ENCODE measurements at places on chromosomes 3 and 15.

DNA sequence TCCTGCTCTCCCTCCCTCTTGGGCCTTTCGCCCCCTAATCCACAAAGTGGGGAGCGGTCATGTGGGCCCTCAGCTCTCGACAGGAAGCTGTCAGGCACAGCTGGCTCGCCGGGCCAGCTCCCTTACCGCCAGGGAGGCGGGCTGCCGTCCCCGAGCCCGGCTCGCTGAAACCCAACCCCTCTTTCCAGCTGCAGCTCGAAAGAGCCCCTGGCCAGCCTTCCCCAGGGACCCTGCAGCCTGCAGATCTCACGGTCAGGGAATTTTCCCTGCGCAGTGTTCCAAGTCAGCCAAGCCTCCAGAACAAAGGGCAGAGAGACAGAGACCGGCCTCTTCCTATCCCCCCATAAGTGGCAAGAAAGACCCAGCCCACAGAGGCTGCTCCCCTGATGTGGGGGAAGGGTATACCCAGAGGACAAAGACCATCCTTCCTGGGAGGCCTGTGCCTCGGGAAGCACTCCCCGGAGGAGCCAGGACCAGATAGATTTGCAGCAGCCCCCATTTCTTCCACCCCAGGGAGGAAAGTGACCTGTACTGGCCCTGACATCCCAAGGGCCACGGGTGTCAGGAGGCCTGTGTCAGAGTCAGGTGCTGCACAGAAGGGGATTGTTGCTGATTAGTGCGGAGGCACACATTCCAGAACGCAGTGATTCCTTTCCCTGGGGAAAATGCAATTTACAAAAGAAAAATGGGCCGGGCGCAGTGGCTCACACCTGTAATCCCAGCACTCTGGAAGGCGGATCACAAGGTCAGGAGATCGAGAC is 32.6 kb downstream of the MAGEF1 start:
- no peak for DNase-seq

DNA sequence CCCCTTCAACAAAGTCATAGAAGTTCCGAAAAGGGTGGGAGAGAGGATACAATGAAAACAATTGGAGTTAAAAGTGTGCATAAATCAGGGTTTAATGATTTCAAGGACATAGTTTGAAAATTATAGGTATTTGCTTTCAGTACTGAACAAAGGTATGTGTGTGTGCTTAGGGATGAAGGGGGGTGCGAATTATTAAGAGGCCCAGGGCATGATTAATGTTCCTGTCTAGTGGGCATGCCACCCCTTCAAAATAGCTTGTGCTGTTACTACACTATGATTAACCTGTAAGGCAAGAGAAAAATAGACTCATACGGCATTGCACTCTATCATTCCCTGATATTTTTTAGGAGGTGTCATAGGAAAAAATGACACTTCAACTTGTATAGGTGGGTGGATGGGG is 731.6 kb downstream of the NAALADL2 start:
- DNase-seq, result no peak

- DNase-seq, result no peak
Observed at GRCh38 chr3:53161820-53162671, 1.0 kb downstream of the PRKCD start.

DNA sequence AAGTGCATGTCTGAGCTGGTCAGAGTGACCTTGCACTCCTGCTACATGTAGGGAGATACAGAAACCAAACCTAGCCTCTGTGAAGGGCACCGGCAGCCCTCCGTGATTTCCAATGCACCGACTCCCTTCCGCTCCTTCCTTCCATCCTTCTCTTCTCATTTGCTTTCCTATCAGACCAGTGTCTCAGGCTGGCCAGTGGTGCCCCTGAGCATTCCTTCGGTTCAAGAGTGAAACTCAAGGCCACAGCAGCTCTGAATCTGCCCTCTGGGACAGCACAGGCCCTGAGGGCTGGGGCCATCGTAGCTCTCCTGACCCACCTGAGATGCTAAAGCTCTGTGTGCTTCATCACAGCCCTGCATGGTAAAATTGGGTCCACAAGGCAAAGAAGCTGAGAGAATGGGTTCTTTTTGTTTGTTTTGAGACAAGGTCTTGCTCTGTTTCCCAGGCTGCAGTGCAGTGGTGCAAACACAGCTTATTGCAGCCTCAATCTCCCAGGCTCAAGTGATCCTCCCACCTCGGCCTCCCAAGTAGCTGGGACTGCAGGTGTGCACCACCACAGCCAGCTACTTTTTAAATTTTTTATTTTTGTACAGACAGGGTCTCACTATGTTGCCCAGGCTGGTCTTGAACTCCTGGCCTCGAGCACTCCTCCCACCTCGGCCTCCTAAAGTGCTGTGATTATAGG is 2.3 kb upstream of the BMF start:
- no peak for DNase-seq

- DNase-seq, result peak; percentile 95
Observed at GRCh38 chr3:31170932-31171670, 276.6 kb upstream of the GADL1 start.

- DNase-seq, result no peak
Observed at GRCh38 chr3:73540969-73541740, 83.6 kb downstream of the PDZRN3 start.

GRCh38 chr3:169454823-169455222 is 208.7 kb downstream of the MECOM start:
- DNase-seq, result peak; percentile 60

- no peak for DNase-seq
Observed at GRCh38 chr3:6655275-6655674, 205.6 kb upstream of the GRM7 start.

- no peak for DNase-seq
Observed at GRCh38 chr3:55795746-55796145, 308.6 kb upstream of the WNT5A start.

DNA sequence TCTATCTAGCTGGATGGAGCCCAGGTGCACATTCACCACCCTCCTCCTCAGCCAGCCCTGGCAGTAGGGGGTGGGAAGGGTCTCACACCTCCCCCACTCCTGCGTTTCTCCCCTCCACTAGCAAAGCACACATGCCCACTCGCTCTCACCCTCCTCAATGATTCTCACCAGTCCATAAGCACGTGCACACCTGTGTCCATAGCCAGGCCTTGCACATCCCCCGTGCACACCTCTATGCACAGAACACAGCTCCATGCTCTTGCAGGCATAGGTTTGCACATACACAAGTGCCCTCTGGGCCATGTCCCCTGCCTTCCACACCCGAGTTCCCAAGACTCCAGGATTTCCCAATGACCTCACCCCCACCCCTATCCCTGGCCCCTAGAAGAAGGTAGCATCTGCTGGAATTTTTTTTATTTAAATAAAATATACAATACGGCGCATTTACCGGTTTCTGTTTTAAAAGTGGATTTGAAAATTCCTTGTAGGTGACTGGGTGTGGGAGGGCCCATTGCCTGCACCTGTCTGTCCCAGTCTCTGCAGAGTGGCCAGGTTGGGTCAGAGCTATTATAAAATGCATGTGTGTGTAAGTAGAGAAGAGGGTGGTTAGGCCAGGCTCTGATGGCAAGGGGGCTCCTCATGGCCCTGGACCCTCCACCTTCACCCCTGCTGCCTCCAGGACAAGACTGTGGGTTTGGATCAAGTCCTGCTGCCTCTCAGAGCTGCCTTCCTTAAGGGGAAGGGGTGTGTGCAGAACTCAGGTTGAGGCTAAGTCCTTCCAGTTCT is 49.1 kb downstream of the HCN4 start:
- no peak for DNase-seq

- DNase-seq, result no peak
Observed at GRCh38 chr15:96356494-96357455, 26.3 kb downstream of the NR2F2 start.

GRCh38 chr3:194294199-194294894 is 56.8 kb downstream of the CPN2 start:
- no peak for DNase-seq

DNA sequence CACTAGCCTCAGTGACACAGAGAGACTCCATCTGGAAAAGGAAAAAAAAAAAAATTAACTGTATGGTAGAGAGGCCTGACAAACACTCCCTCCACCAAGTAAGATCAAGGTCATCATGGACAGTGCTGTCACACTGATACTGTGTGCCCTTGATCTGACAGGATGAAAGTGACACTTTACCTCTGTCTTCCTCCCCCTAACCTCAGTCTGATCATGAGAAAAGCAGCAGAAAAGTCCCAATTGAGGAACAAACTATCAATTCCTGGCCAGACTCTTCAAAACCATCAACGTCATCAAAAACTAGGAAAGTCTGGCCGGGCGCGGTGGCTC is 26.7 kb downstream of the PGPEP1L start:
- no peak for DNase-seq

GRCh38 chr15:101765772-101766456 is 37.4 kb upstream of the OR4F6 start:
- DNase-seq, result no peak

DNA sequence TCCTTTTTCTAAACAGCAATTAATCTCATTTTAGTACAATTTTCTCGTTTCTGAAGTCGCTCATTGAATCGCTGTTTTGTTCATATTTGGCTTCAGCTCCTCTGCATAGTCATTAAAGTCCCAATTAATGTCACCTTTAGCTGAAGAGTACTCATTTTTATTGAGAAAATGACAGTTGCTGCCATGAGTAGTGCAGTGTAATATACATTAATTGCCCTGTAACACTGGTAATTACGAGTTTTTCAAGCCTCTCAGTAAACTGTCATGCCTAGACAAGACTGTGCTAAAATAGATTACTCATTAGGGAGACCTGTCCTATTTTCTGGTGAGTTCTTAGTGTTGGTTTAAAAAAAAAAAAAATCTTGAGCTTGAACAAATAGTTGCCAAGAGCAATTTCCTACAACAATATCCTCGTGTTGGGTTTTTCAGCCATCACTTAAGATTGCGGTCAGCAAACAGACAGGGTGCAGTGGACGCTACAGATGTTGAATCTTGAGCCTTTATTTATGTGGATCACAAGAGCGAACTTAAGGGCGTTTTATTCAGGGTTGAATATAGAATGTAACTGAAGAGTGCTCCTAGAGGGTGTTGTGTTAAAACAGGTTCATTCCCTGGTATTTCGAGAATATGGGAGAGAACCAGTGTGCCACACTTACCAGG is 176.0 kb downstream of the CDIN1 start:
- DNase-seq, result no peak

GRCh38 chr3:25182794-25183193 is 245.3 kb upstream of the RARB start:
- DNase-seq, result no peak

DNA sequence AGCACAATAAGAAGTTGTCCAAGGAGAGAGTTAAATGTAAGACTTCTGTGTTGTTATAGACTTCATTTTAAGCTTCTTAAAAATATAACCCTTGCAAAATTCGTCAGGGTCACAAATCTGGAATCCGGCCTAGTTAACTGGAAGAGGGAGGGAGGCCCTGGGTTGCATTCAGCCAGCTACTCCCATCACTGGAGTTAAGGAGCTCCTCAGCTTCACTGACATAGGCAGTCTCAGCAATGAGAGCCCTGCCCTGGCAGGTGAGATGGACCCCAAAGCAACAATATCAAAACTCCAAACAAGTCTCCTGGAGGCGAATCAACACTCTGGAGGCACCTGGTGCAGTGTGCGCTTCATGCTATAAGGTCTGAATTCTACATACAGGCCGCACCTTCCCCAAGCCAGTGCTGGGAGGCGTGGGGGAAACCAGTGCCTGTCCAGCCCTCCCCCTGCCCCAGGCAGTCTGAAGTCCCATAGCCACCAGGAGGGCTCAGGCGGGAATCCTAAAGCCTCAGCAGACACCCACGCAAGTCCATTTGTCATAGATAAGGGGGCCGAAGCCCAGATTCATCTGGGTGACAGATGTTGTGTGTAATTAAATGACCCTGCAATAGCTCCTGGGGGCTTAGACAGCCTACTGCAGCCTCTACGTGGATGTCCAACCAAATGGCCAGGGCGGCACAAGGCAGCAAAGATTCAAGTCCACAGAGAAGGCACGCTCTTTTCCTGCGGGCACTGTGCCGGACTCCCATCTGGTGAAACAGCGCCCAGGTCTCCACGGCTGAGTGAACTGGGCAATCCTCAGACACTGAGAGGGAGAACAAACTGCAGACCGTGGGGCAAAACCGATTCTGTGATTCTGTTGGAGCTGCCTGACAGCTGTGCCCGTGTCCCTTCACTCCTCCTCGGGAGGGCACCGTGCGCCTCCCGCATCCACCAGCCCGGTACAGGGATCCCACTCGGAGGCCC is 64.9 kb downstream of the ATP10A start:
- no peak for DNase-seq

DNA sequence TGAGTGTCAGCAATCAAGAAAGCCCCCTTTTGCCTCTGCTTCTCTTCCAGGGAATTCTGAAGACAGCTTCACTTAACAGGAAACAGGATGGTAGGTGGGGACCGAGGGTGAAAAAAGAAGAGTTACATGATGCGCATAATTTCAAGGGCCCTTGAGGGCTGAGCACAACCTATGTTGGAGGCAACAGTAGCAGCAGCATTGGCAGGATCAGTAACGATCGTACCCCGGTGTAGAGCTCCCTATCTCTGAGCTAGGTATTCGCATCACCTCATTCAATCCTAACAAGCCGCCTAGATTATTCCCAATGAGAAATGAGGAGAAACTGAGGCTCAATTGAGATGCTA is 432 bp upstream of the RAD54L2 start:
- DNase-seq, result no peak

- DNase-seq, result no peak
Observed at GRCh38 chr15:101288905-101289513, 6.0 kb downstream of the SNRPA1 start.

- no peak for DNase-seq
Observed at GRCh38 chr15:38377636-38378035, 76.3 kb upstream of the FAM98B start.

GRCh38 chr3:100506355-100506754 is 13.9 kb downstream of the TMEM45A start:
- DNase-seq, result no peak

- peak; percentile 91 for DNase-seq
Observed at GRCh38 chr3:69761896-69762767, 22.9 kb downstream of the MITF start.

DNA sequence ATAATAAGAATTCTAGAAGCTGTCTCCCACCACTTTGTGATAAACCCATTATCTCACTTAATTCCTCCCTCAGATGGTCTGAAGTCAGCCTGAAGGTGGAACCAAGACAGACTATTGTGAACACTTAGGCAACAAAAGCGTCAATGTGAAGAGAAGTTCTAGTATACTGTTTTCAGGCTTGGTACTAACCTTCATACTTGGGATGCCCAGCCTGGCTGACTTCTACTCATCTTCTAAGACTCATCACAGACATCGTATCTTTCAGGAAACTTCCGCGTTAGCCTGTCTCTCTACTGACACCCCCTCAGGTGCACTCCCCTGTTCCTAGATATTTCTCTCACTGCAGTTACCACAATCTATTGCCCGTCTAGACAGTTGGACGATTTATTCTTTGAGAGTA is 201.2 kb downstream of the SATB1 start:
- DNase-seq, result no peak

DNA sequence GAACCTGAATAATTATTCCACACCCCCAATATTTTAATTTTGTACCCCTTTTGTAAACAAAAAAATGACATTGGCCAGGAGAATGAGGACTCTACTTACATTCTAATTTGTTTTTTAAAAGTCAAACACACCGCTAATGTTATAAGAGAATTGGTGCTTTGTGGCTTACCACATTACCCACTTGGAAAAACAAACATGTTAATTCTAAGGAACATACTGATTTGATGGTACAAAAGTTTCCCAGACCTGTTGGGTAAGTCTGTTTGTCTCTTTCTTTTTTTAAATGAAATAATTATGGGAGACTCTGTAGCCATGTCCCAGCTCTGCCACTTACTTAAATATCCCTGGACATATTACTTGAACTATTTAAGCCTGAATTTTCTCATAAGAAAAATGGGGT is 352.5 kb upstream of the C2CD4B start:
- DNase-seq, result no peak

Data from BJ (cell line).